ENCODE measurements at places on chromosomes 12 and 14.
A peak's percentile ranks its signal among the peaks of the same experiment; 100 is the strongest.

DNA sequence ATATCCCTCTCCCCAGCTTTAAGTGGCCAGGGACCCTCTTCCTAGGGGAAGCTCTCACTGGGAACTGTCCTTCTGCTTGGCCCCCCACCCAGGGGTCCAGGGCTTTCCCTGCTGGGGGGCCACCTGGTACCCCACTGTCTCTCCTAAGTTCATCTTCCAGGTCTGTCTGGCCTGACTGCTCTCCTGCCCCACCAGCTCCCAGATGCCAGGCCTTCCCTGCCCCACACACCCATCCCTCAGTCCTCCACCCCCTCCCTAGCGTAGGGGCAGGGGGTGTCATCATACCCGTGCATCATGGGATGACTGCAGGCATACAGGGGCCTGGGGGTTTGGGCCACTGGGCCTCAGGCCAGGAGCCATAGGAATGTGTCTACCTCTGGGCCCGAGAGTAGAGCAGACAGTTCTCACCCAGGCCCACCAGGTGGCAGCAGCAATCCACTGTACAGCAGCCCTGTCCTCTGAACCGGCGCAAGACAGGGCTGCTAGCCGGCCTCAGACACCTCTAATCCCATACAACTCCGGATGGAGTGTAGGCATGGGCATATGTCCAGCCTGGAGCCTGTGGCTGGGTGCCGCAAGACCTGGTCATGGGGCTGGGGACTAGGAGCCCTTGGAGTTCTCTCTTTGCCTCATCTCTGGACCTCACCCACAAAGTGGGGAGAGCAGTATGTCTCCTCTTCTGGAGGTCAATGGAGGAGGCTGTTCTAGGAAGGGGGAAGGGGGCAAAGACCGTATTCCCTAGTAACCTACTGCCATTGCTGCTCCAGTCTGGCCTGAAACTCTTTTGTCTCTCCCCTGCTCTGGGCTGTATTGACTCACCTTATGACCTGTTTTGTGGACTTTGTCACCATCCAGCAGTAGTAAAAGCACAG is 10.0 kb upstream of the SMARCD1 start:
- DNase-seq: peak; percentile 71

GRCh38 chr12:43453761-43454160 is 98.2 kb downstream of the ADAMTS20 start:
- DNase-seq: no peak

DNA sequence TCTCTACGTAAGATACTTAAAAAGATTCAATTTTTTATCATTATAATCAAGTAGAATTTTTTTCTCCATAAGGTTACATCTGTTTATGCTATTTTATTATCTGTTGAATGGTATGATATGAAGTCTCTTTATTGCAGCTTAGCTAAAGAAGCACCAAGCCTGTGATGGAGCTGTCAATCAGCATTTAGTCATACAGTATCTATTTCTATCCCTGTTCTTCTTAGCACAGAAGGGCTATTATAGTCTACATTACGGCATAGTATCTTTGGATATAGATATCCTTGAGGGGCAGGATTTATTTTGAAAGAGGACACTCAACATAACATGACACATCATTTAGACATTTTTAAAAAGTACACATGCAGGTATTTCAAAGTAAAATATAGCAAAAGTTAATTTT is 277.1 kb downstream of the FOXG1 start:
- no peak for DNase-seq

- DNase-seq: no peak
Observed at GRCh38 chr12:22110176-22110575, 64.2 kb downstream of the CMAS start.

GRCh38 chr12:109718390-109718789 is 4.8 kb downstream of the FAM222A start:
- DNase-seq: no peak

DNA sequence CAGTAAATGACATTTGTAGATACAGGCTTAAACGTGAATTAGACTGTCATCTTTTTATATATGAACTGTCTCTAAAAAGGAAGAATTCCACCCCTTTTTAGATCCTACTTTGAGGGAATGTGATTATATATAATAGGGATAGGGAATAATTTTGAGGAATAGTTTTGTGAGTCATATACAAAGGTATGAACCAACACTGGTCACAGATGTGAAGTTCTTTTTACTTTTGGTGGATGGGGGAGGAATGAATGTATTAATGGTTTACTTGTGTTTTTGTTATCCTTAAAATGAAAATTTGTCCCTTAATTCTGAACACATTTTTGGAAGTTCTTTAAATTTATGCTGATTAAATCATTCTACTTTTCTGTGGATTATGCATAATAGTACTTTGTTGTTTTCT is 30.4 kb downstream of the FRS2 start:
- DNase-seq: no peak

Data from activated CD8-positive, alpha-beta memory T cell treated with anti-CD3 and anti-CD28 coated beads for 1 hour (primary cell).